ENCODE measurements at places on chromosomes 1 and 21. TPM values are rescaled to one million over a fixed set of nuclear protein-coding genes. Genes with fewer than 3 reads are reported as not detected.

The VHLL gene
- not detected for total RNA-seq

The SLC35F3 gene
- total RNA-seq = not detected

The COL11A1 gene
- total RNA-seq = not detected

The KRTAP21-2 gene
- total RNA-seq = not detected

The HTR6 gene
- total RNA-seq = 0.13 TPM

The TEX38 gene
- total RNA-seq = not detected
